ENCODE measurements at places on chromosomes 3 and 15.

DNA sequence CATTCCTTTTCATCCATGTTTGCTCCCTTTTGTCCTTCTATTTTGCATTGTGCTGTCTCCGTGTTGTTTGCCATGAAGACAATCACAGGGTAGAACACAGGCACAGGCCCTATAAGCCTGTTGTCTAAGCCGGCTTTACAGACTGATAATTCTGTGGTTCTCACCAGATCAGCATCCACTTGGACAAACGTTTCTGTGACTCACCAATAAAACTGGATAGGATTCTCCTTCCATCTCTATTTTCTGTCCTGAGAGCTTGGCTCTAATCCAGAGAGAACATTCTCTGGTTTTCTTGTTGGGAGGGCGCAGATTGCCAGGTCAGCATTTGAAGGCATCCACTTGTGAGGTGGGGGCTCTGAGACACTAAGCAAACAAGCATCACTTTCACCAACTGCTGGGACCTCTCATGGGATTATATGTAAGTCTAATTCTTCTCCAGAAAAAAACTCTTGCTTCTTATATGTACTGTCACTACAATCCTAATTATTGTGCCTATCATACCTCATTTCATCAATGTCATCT is 101.6 kb downstream of the ERC2 start:
- no peak overlapping the region for H3K4me3 ChIP-seq
- H3K4me1 ChIP-seq = no peaks in the 10 kb centered on the region
- H3K27ac ChIP-seq = no peak overlapping the region
- DNase-seq = no peak

GRCh38 chr15:63006032-63006878 is 36.3 kb upstream of the TPM1 start:
- H3K27me3 ChIP-seq = no peaks in the 10 kb centered on the region
- no peak overlapping the region for H3K4me3 ChIP-seq
- peaks cover 13% of the 10 kb centered on the region for H3K4me1 ChIP-seq
- H3K27ac ChIP-seq = no peak overlapping the region
- H3K36me3 ChIP-seq = no peaks in the 10 kb centered on the region
- DNase-seq = no peak

- no peak overlapping the region for H3K4me3 ChIP-seq
- no peaks in the 10 kb centered on the region for H3K36me3 ChIP-seq
- H3K27ac ChIP-seq = no peak overlapping the region
Measured at GRCh38 chr3:72270072-72270681, 485.2 kb upstream of the PROK2 start.

- H3K27me3 ChIP-seq = no peaks in the 10 kb centered on the region
- H3K36me3 ChIP-seq = no peaks in the 10 kb centered on the region
- no peak overlapping the region for H3K27ac ChIP-seq
- no peak overlapping the region for H3K4me3 ChIP-seq
Measured at GRCh38 chr15:23566071-23566554, 639 bp downstream of the MKRN3 start.

- no peaks in the 10 kb centered on the region for H3K27me3 ChIP-seq
- no peak overlapping the region for H3K4me3 ChIP-seq
- H3K4me1 ChIP-seq = no peaks in the 10 kb centered on the region
- DNase-seq = no peak
Measured at GRCh38 chr15:89633585-89633984, 21.7 kb downstream of the KIF7 start.

DNA sequence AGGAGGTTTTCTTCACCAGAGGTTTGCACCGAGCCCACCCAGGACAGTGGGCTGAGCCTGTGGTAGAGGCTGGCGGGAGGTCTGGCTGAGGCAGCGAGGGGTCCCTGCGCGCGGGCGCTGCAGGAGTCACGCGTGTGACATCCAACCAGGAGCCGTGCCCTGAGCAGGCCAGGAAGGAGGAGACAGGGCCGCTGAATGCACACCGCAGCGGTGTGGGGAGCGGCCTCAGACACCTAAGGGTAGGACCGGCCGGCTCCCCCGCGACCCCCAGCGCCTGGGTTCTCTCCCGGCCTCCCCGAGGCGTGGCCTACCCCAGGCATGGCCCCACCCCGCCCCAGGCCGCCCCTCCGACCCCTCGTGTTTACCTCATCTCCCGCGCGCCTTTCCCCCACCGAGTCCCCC is 412 bp downstream of the SLC41A3 start:
- H3K36me3 ChIP-seq = no peaks in the 10 kb centered on the region
- peaks cover 19% of the 10 kb centered on the region for H3K4me1 ChIP-seq
- H3K27ac ChIP-seq = peak overlapping the region; percentile 64
- peak overlapping the region; percentile 64 for H3K4me3 ChIP-seq

GRCh38 chr3:68988740-68989139 is 24.7 kb downstream of the EOGT start:
- H3K36me3 ChIP-seq = peaks cover 20% of the 10 kb centered on the region
- no peaks in the 10 kb centered on the region for H3K27me3 ChIP-seq
- no peak overlapping the region for H3K27ac ChIP-seq
- no peak for DNase-seq

GRCh38 chr3:3196148-3196861 is 16.8 kb upstream of the CRBN start:
- H3K27ac ChIP-seq = no peak overlapping the region
- H3K4me1 ChIP-seq = no peaks in the 10 kb centered on the region
- H3K27me3 ChIP-seq = no peaks in the 10 kb centered on the region
- no peak overlapping the region for H3K4me3 ChIP-seq
- H3K36me3 ChIP-seq = no peaks in the 10 kb centered on the region

- H3K27ac ChIP-seq = no peak overlapping the region
- DNase-seq = no peak
- no peaks in the 10 kb centered on the region for H3K36me3 ChIP-seq
- no peak overlapping the region for H3K4me3 ChIP-seq
- H3K4me1 ChIP-seq = no peaks in the 10 kb centered on the region
Measured at GRCh38 chr3:35012214-35012613, 627.1 kb upstream of the ARPP21 start.

DNA sequence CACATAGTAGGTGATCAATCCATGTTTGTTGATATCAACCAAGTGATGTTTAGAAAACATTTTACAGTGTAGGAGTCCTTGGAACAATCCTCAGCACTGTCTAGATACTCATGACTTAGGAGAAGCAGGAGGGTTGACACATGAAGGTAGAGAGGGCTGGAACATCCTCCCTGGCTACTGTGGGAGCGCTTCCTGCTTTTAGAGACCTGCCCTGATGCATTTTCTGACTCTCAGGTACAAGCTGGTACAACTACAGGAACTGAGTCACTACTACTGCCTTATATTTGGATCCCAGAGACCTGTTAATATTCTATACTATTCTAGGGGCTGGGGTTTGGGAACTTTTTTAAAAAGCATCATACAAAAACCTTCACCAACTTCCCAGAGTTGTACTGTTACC is 20.1 kb downstream of the GPR156 start:
- no peak overlapping the region for H3K27ac ChIP-seq
- no peaks in the 10 kb centered on the region for H3K27me3 ChIP-seq
- H3K4me1 ChIP-seq = no peaks in the 10 kb centered on the region
- H3K4me3 ChIP-seq = no peak overlapping the region

DNA sequence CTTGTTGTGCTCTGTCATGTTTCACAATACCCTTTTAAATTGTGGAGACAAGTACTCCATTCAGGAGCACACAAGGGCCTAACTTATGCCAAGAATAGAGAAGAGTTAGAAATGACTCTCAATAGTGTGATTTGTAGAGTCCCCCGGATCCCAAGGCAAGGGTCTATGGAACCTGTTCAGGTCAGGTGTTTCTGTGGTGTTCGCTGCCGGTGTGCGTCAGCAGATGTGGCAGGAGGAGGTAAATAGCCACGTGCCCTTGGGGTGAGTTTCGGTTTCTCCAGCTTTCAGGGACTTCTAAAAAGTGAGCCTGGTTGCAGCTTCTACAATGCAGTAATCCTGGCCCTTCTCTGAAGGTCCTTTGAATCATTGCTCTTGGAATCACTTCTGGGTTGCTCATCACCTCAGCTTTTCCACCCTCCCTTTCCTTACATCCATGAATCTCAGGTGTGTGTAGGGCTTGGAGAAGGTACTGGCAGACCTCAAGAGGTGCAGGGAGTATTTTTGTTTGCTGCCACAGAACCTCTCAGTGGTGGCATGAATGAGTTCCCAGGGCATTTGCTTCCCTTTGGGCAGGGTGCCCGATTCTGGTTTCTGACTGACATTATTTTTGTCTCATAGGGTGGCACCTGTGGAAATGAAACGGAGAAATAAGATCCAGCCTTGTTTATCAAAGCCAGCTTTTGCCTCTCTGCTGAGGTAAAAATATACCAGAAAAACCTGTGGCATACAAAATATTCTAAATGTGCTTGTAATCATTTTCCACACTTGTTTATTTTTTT is 7.3 kb downstream of the ST3GAL6 start:
- H3K4me3 ChIP-seq = no peak overlapping the region
- H3K4me1 ChIP-seq = no peaks in the 10 kb centered on the region
- H3K27me3 ChIP-seq = no peaks in the 10 kb centered on the region
- no peak overlapping the region for H3K27ac ChIP-seq
- H3K36me3 ChIP-seq = no peaks in the 10 kb centered on the region
- DNase-seq = no peak

DNA sequence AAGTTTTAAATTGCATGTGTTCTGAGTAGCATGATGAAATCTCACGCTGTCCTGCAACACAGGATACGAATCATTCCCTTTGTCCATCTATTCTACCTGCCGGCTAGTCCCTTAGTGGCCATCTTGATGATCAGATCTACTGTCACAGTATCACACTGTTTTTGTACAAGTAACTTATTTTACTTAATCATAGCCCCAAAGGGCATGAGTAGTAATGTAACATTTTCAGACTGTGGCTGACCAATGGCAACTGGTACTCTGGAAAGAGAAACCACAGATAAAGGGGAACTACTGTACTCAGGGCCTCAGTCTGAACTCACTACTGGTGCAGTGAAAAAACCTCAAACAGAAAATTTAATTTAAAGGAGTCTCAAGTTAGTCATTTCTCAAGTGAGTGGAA is 127.3 kb upstream of the MRPL3 start:
- no peaks in the 10 kb centered on the region for H3K36me3 ChIP-seq
- no peaks in the 10 kb centered on the region for H3K27me3 ChIP-seq
- no peak for DNase-seq
- H3K27ac ChIP-seq = no peak overlapping the region
- no peak overlapping the region for H3K4me3 ChIP-seq

DNA sequence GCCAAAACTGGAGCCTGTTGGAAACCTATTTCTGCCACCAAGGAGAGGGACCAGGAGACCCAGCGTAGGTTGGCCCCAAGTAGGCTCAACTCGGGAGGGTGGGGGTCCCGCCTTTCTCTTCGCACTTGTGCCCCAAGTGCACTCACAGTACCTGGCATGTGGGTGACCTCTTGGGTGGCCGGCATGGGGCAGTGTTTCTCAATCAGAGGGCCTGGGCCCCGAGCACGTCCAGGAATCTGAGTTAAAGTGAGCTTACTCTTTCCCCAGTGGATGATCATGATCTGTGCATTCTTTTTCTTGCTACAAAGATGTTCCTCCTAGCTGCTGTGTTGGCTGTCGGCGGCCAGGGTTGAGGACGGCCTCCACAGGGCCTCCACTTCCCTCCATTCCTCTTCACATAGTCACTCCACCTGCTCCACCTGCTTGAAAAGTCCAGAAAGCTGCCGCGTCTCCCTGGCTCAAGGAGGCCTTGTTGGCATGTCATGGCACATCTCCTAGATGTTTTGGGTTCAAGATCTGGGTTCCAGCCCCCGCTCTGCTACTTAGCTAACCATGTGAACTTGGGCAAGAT is 66.5 kb upstream of the SEC61A1 start:
- no peak overlapping the region for H3K27ac ChIP-seq
- H3K27me3 ChIP-seq = no peaks in the 10 kb centered on the region
- H3K4me3 ChIP-seq = no peak overlapping the region
- no peak for DNase-seq
- no peaks in the 10 kb centered on the region for H3K36me3 ChIP-seq

DNA sequence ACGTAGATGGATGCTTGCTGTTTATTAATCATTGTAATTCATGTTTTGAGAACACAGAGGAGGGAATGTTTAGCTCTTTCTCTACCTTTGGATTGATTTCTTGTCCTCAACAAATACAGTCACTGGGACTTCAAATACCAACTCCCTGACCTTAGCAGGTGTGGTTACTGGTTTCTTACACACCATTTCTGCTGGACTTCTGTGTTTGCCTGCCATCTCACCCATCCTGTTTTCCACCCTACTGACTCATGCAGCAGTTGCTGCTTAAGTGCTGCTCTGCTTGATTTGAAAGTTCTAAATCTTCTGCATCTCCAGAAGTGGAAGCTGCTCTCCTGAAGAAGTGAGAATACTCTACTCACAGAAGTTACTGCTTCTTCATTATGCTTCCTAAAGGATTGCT is 170.3 kb downstream of the ZPLD1 start:
- H3K27me3 ChIP-seq = no peaks in the 10 kb centered on the region
- no peak overlapping the region for H3K27ac ChIP-seq
- DNase-seq = no peak
- no peaks in the 10 kb centered on the region for H3K4me1 ChIP-seq
- no peaks in the 10 kb centered on the region for H3K36me3 ChIP-seq

DNA sequence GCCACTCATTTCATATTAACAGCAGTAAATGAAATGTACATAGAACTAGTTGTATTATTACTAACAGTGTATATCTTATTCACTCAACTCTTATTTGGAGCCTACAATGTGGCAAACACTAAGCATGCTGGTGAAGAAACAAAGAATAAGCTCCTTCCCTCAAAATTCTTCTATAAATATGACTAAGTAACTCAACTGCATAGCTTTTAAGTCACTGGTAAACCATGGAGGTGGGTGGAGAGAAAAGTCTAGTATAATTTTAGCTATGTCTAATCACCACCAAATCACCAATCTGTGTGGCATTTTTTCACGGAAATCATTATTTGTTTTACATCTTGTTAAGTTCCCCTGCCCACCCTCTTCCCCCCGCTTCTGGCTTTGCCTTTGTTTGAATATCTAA is 17.5 kb downstream of the COPS2 start:
- H3K36me3 ChIP-seq = peaks cover 23% of the 10 kb centered on the region
- no peak overlapping the region for H3K27ac ChIP-seq
- no peaks in the 10 kb centered on the region for H3K27me3 ChIP-seq
- peaks cover 19% of the 10 kb centered on the region for H3K4me1 ChIP-seq
- DNase-seq = no peak

DNA sequence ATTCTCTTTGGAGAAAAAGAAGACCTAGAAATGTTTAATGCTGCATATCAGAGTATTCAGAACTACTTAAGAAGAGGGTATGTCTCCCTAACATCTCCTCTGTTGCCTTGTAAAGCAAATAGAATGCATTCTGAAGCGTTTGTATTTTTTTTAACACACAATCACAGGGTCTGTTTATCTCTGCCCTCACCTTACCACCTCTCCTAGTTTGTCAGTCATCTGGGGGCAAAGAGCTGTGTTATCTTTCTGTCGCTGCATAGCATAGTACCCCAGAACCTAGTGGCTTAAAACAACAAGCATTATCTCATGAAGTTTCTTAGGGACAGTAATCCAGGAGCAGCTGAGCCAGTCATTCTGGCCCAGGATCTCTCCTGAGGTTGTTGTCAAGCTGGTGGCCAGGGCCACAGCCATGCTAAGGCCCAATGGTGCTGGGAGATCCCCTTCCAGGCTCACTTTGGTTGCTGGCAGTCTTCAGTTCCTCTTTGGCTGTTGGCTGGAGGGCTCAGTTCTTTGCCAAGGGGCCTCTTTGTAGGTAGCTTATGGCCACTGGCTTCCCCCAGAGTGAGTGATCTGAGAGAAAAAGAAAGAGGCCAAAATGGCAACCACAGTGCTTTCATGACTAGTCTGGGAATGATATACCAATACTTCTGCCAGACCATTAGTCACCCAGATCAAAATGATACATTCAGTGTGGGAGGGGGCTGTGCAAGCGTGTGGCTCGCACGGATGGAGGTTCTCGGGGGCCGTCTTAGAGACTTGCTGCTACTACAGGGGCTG is 17.8 kb downstream of the EDEM1 start:
- DNase-seq = no peak
- peaks cover 65% of the 10 kb centered on the region for H3K36me3 ChIP-seq
- H3K4me3 ChIP-seq = no peak overlapping the region
- no peaks in the 10 kb centered on the region for H3K4me1 ChIP-seq

- no peaks in the 10 kb centered on the region for H3K27me3 ChIP-seq
- H3K4me1 ChIP-seq = peaks cover 9% of the 10 kb centered on the region
- H3K36me3 ChIP-seq = no peaks in the 10 kb centered on the region
- no peak overlapping the region for H3K27ac ChIP-seq
- DNase-seq = no peak
Measured at GRCh38 chr15:65434201-65434600, 11.5 kb upstream of the IGDCC4 start.
